Activated CD4-positive, alpha-beta T cell treated with anti-CD3 and anti-CD28 coated beads, Interleukin-2, amount 50 U/mL, for 24 hours (primary cell): ENCODE measurements at places on chromosomes 12 and 14.
A peak's percentile ranks its signal among the peaks of the same experiment; 100 is the strongest.

GRCh38 chr14:59328454-59328853 lies 136.7 kb downstream of the GPR135 start:
- DNase-seq = no peak

DNA sequence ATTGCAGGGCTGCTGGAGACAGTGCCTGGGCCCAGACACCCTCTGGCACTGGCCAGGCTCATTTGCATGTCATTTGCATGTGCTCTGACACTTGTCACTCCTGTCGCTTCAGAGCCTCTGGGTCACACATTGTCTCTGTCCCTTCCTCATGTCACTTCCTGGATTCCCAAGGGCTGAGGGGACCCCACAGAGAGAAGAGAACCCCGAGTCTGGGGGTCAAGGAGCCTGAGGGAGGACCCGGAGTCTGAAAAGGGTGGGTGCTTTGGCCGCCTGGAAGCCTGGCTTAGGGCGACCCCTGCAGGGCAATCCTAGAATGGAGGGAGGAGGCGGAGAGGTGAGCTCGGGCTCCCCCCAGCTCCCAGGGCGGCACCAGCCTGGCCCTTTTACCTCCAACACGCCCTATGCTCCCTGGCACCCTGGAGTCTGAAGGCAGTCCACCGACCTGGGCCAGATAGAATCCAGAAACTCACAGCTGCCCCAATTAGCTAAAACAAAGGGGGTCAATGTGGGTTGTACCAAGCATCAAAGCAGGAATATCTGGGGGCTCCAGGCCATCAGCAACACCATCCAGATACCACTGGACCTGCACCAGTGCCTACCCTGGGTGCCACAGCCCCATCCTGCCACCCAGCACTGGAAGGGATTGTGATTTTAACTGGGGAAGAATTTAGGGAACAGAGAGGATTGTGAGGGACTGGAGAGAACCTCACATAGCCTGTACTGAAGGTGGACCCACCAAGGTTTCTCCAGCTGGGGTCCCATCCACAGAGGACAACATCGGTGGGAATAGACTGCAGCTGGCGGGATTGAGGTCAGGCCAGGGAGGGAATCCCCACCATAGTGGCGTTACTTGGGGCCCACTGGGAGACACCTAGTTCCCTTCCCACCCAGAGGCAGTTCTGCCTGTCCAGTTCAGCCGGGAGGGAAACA lies 21.8 kb upstream of the KRT78 start:
- DNase-seq = peak; percentile 63

DNA sequence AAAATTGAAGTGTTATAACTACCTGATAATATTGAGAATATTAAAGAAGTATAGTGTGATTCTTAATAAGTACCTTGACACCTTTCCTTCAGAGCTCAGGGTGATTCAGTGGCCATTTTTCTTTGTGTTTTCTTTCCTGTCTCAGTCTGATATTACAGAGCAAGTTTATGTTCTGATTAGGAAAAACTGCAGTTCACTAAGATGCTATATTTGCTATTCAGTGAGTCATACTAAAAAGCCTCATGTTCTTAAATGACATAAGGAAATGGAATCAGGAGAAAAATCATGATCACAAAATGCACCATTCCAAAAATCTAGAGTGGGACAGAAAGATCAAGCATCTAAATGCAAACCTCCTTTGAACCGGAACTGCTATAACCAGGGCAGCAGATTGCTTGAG lies 390.6 kb upstream of the ATP2B1 start:
- no peak for DNase-seq

GRCh38 chr14:80278293-80279023 lies 67.2 kb upstream of the DIO2 start:
- no peak for DNase-seq

GRCh38 chr14:104096751-104097700 lies 11.5 kb downstream of the ASPG start:
- no peak for DNase-seq

DNA sequence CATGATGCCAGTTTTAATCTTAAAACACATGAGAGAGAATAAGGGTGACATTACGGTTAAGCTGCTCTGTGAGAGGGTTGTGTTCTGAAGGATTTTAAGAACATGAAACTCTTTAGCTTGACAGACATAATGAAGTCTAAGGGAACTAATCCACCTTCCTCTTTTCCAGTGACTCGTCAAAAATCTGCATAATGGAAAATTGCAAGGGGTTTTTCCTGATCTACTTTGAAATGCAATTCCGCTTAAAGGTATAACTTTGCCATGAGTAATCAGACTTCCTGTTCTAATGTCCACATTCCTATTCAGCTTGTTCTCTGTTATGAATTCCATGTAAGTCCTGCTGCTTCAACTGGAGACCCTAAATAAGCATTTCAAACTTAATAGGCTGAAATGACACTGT lies at the start of gene ZNF705A:
TSS of gene ZNF705A (plus strand) at position 171 of the 400 bp plus-strand sequence. CDS start 15,611 bp downstream, outside the sequence.
- DNase-seq = no peak

GRCh38 chr14:88380405-88380804 lies 5.1 kb upstream of the SPATA7 start:
- no peak for DNase-seq

GRCh38 chr12:67001251-67001650 lies 267.9 kb upstream of the CAND1 start:
- DNase-seq = no peak

- no peak for DNase-seq
Observed at GRCh38 chr14:45426685-45427282, 173.8 kb upstream of the MIS18BP1 start.

GRCh38 chr12:28237423-28237822 lies 47.2 kb downstream of the CCDC91 start:
- no peak for DNase-seq

GRCh38 chr14:28596391-28596790 lies 170.2 kb upstream of the FOXG1 start:
- DNase-seq = no peak

GRCh38 chr14:20610002-20610765 lies 19.0 kb upstream of the RNASE12 start:
- peak; percentile 61 for DNase-seq

GRCh38 chr14:85075694-85076476 lies 454.1 kb upstream of the FLRT2 start:
- DNase-seq = no peak

DNA sequence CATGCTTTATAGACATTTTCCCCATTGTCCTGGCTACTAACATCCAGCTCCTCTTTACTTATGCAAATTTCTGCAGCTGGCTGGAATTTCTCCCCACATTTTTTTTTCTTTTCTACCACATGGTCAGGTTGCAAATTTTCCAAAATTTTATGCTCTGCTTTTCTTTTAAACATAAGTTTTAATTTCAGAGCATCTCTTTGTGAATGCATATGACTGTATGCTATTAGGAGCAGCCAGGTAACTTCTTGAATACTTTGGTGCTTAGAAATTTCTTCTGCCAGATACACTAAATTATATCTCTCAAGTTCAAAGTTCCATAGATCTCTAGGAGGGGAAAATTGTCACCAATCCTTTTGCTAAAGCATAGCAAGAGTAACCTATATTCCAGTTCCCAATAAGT lies 365.9 kb downstream of the LRFN5 start:
- DNase-seq = no peak

DNA sequence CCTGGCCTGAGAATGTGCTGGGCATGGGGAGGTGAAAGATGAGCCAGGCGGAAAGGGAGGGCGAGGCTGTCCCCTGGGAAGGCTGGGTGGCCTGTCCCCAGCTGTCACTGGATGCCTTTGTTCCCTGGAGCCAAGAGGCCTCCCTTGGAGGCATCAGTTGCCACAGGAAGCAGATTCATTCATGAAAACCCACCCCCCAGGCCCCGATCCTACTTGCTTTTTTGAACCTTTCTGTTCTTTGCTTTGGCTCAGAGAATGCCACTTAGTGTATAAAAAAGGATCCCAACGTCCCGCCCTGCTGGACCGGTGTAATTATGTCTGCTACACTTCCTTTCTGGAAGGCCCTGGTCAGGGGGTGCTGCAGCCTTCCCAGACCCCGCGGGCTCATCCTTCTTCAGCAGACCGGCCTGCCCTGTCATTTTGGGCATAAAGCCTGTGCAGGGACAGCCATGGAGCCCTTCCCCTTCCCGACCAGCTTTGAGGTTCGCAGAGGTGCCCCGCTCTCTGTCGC lies 220.2 kb downstream of the SLC41A2 start:
- DNase-seq = no peak

DNA sequence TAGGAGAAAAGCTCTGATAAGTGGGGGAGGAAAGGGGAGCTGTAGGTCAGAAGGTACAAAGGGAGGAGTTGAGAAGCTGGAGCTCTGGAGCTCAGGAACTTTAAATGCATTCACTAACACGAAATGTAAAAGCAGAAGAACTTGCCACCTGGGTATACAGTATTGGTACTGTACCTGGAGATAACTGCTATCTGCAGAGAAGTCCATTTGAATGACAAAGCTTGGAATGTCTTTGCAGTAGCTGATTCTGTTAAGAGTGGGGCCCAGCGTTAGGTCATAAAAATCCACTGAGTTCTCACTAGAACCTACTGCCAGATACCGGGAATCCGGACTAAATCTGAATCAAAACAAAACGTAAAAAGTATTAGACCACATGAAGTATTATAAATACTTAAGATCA lies 55.6 kb downstream of the ZC3H14 start:
- DNase-seq = no peak

DNA sequence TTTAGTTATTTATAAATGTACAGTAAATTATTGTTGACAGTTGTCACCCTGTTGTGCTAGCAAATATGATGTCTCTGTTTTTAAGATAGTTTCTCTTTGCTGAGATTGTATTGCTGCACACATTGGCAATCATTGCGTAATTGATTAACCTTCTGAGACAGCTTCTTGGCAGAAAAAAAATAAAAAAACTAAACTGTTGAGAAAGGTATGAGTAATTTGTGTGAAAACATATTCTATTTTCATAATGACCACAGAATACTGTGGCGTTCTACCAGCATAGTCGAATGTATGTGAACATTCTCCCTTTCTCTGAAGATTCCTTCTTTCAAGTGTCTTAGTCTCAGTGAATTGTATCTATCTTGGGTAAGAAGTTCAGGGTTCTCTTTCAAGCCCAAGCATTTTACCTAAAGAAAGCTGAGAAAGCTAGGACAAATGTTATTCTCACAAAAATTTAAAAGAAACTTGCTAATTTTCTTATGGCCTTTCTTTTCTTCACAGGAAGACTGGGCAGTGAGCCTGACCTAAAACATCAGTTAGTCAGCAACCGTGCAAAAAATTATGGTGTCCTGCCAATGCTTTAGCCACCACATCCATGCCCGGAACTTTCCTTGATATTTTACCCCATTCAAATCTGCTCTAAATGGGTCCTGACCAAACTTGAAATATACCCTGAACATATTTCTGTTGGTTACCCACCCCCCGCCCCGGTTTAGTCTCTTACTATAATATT lies 69.0 kb upstream of the REP15 start:
- DNase-seq = no peak

DNA sequence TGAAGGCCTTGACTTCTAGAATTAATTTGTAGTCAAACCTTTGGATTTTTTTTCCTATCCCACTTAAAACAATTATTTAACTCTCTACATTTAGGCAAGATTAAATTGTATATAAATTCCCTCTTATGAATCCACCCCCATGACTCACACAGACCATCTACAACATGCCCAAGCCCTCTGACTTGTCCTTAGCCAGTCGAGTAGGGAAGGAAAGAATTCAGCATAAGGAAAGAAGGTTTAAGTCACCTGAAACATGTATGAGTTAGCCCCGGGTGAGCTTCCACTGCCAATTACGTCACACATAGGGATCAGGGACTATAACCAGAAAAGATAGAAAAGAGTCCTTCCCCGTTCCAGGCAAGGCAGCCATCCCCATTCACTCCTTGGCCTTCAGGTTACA lies 14.9 kb upstream of the RESF1 start:
- no peak for DNase-seq

- no peak for DNase-seq
Observed at GRCh38 chr12:56634837-56635791, 5.0 kb upstream of the BAZ2A start.

DNA sequence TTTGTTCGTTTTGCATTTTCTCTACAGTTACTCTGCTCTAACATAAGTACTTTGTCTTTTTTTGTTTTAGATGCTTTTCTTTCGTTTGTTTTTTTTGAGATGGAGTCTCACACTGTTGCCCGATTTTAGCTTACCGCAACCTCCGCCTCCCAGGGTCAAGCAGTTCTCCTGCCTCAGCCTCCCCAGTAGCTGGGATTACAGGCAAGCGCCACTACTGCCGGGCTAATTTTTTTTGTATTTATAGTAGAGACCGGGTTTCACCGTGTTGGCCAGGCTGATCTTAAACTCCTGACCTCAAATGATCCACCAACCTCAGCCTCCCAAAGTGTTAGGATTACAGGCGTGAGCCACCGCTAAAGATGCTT lies 2.7 kb downstream of the DIP2B start:
- no peak for DNase-seq

DNA sequence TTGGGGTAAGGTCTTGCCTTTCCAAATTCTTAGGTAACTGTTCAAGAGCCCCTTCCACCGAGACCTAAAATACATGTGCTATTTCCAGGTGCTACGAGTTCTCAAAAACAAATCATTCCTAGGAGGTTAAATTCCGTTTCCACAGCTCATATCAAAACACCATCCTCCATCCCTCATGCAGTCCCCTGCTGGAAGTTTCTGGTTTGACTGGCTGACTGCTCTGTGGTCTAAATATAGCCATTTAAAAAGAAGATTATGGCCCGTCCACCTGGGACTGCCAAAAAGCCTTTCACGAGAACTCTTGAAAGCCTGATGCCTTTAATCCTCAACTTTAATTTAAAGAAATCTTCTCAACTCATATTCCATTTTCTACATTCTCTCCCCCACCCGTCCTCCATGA lies 201.5 kb upstream of the MYL2 start:
- DNase-seq = no peak

DNA sequence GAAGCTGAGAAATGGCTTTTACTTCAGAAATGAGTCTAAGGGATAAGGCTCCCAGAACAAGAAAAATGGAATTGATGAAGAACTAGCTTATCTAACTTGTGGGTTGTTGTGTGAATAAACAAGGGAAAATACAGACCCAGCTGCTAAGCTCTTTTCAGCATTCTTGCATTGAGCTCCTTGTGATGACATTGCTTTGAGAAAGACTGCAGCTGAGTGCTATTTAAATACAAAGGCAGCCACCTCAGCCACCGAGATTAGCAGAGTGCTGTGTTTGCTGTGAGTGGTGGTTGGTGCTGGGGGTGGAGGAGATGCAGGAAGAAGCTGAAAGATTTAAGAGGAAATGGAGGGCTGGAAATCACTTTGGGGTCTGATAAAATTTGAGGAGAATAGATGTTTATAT lies 396.0 kb upstream of the PRICKLE1 start:
- DNase-seq = no peak

GRCh38 chr14:65396082-65396910 lies 16.2 kb upstream of the FUT8 start:
- DNase-seq = no peak

DNA sequence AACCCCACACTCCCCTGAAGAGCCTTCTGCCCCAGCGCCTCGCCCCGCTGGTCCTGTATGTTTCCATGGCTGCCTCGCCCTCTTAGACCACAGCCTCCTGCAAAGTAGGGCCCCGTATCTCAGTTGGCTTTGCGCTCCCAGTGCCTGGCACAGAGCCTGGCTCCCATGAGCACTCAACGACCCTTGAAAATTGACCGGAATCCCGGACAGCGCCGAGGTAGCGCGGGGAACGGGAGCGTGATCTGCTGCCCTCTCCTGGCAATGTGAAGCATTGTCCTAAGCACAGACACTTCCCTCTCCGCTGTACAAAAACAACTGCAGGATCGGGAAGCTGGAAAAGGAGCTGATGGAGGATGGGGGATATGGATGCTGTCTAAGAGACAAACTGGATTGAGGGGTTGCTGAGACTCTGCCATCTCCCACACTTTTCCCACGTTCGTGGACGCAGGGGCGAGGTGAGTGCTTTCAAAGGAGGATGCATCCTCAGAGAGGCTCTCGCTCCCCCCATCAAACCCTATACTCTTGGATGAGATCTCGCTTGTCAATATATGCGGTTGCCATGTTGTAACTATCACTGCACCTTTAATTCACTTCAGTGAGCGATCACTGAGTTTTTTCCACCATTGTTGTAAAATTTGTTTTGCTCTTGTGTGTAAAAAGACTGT lies 10.7 kb upstream of the FKBP4 start:
- peak; percentile 34 for DNase-seq
